ENCODE measurements at places on chromosomes 4 and X.

DNA sequence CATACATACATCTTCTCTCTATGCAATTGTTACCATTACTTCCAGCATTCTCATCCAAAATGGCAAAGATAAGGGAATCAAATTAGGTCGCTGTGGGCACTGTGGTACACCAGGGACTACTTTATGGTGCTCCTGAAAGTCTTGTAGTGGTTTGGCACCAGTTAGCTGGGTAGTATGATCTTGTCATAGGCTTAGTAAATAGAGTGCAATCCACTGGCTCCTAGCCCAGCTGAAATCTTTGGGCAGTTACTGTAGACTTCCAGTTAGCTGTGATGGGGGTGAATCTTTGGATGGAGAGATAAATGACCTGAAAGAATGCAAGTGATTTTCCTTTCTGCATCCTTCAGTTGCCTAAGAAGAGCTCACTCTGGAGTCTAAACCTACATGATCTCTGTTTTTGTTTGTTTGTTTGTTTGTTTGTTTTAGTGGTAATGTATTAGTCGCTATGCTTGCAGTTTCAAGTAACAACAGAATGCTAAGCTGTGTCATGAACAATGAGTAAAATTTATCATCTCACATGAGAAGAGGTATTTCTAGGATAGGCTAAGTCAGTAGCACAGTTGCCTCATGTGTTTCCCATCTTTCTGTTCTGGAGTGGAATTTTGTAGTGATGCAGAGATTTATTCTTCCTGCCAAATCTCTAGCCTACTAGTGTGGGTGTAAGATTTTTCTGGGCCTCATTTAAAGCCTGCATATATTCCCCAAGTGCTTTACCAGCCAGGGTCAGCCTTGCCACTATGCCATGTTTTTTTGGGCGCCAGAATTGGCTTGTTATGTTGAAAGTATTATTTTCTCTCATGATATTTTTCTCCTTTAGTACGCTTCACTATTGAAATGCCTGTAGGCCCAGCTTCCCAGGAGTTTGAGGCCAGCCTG lies 24.2 kb downstream of the HERC3 start:
- no peak for DNase-seq

GRCh38 chr4:141706445-141706844 lies 70.1 kb downstream of the IL15 start:
- DNase-seq = no peak

GRCh38 chr4:45741897-45742296 lies 382.0 kb downstream of the GABRG1 start:
- no peak for DNase-seq

DNA sequence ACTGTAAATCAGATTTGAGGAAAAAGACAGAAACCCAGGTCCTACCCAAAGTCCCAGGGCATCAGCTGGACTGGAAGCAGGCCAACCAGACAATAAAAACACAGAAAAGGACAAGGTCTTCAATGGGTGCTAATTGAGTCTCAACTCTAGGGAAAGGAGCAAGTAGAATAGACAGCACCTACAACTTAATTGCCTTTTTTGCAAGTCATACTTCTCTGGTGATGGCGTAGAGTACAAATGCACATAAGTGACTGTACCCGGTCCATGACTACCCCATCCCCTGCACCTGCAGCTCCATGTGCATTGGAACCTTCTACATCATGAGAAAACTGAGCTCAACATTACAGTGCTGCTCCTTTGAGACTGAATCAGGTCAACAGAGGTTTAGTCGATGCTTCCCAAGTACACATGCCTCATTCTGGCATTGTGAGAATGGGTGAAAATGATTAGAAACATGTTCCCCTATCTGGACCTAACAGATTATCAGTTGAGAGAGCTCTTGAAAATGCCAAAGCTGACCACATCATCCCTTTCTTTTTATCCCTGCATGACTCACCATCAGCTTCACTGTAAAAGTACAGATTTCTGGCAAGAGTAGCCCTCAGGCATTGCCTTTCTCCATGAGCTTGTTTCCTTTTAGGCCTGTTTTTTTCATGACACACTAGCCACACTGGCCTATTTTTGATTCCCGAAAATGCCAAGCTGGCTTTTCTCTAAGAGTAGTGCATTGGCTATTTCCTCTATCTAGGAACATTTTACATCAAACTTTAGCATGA lies 298.3 kb downstream of the HS3ST1 start:
- DNase-seq = no peak
